ENCODE measurements at places on chromosomes 5 and 9.

- DNase-seq: no peak
Observed at GRCh38 chr9:121395558-121395957, 25.5 kb upstream of the STOM start.

- DNase-seq: peak; percentile 47
Observed at GRCh38 chr5:78320401-78320800, 25.9 kb upstream of the AP3B1 start.

DNA sequence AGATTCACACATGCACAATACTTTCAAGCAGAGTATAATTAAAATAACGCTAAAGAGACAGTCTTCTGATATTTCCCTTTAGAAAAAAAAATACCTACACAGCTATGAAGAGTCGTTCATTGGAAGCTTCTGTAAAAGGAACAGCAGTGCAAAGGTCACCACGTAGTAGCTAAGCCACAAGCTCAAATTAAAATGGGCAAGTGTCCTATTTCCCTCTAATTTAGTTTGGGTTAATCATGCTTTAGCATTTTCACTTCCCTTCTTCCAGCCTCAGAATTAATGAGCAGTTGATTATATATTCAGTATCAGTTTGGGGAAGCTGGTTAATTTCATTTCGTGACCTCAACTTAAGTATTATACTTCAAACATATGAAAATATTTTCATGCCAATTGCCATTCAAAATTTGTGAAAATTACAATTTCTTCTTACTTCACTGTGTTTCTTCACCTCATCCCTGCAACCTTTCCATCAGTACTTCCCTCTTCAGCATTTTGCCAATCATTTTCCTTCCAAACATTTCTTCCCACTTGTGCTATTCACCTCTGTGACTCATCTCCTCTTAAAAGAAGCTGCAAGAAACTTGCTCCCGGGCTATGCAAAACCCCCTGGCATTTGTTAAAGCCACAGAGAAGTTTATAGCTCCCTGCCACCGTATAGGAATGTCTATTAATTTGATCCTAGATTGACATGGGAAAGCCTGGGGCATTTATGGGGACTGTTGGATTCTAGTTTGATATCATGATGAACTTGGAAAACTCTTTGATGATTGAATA is 83.0 kb downstream of the DMRTA1 start:
- no peak for DNase-seq

- peak; percentile 81 for DNase-seq
Observed at GRCh38 chr9:107638521-107639310, 149.1 kb upstream of the KLF4 start.

- DNase-seq: no peak
Observed at GRCh38 chr5:1460054-1460682, 14.9 kb upstream of the SLC6A3 start.

Measured in suppressor macrophage treated with lipopolysaccharide for 1 hour (primary cell).